ENCODE measurements at places on chromosomes 13 and 19.

- no peak for DNase-seq
Observed at GRCh38 chr13:113926301-113926761, 47.5 kb downstream of the C13orf46 start.

DNA sequence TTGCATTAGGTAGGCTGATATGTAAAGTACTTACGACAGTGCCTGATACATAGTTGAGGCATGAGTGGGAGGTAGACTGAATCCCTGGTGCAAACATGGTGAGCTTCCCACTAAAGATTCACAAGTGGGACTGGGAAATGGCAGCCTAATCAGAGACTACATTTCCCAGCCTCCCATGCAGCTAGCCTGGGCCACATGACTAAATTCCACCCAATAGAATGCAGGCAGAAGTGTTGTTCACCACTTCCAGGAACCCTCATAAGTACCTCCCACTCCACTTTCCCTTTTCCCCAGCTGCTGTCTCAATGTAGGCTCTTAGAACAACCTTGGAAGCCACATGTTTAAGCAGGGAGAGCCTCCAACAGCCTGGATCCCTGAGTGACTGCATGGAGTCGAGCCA is 104.9 kb downstream of the CACNA1A start:
- no peak for DNase-seq

- no peak for DNase-seq
Observed at GRCh38 chr13:73106513-73107178, 47.8 kb downstream of the KLF5 start.

- no peak for DNase-seq
Observed at GRCh38 chr19:40524133-40524549, 52.5 kb upstream of the SHKBP1 start.

DNA sequence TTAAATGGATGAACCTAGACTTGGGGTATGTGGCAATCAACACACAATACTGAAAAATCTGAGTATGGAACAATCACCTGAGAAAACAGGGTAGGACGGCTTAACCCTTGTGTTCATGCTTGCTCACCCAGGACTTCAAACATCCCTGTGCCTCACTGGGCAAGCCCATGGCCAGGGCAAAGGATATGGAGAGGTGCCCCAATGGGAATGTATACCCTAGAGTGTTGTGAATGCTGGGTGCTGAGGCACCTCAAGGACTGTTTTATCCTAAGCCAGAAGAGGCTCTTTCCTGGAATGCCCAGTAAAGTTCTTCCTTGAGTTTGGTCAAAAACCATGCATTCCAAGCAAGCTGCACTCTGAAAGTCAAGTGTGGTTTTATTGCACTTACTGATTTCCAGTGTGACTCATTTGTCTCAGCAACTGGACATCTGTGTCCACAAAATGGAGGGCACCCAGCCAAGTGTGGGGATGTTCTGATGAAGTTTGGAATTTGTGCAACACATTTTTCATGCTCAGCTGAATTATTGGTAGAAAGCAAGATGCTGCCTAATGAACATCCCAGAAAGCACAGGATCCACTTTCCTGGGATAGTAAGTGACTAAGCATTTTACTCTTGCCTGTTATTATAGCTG is 531.3 kb downstream of the RFC3 start:
- DNase-seq: no peak

DNA sequence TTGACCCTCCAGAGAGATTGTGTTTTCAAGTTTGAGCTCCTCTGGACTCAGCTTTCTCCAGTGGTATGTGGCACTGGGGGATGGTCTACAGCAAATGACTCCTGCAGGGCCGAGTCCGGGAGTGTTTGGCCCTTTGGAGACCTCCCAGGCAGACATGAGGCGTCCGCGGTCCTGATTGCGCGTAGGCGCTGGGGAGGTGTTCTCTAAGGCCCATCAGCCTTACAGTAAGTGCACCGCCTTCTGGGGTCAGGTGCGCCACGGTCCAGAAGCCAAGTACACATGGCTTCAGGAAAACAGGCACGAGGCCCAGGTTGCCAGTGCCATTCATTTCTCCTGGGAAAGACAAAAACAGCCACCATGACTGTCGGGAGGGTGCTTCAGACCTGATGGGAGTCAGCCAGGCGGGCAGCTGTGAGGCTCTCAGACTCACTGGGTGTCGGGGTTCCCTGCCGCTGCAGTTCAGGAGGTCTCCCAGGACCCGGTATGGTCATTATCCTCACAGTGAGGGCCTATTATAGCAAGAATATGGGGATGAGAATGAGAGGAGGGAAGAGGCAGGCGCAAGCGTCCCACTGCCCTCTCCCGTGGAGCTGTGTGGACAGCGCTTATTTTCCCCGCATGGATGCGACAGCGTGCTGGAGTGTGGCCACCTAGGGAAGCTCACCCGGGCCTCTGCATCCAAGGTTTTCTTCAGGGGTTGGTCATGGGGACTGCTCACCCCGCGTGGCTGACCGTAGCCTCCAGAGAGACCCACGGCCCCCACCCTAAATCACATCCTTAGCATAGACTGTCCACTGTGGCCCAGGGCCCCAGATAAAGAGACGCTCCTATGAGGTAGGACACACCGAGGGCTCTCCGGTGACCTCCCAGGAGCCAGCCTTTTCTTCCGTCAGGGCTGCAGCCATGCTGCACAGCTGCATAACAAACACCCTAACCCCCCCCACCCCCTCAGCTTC is 21.8 kb downstream of the CCDC8 start:
- no peak for DNase-seq

GRCh38 chr19:49120868-49121267 is 1.5 kb downstream of the PPFIA3 start:
- no peak for DNase-seq

- DNase-seq: no peak
Observed at GRCh38 chr19:49017666-49018351, 918 bp upstream of the LHB start.

DNA sequence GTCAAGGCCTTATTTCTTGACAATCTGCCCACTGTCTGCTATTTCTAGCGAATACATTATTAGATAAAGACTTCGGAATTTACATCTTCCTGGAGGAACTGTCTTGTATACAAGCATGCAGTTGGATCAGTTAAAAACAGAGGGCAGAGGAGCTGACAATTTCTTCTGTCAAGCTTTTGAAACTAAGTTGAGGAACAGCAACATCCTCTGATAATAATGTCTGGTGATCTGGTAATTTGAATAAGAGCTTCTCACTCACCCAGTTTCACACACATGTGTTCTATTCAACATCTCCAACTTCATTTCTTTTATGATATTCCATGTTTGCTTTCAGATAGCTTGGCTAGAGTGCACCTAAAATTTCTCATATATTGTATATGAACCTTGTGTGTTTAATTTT is 50.2 kb downstream of the MTMR6 start:
- DNase-seq: no peak

- no peak for DNase-seq
Observed at GRCh38 chr19:49937750-49938381, 8.6 kb upstream of the NUP62 start.

DNA sequence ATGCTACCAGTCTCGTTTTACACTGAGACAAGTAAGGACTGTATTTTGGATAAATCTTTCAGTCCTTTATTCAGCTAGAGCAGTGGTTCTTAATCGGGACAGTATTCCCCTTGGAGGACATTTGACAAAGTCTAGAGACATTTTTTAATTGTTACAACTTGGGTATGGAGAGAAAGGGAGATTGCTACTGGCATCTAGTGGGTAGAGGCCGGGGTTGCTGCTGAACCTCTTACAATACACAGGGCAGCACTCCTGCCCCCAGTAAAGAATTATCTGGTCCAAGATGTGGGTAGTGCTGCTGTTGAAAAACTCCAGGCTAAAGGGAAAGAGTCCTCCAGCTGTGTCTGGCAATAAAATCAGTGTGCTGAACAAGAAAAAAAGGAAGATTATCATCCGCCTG is 334.8 kb downstream of the SLC7A1 start:
- no peak for DNase-seq

DNA sequence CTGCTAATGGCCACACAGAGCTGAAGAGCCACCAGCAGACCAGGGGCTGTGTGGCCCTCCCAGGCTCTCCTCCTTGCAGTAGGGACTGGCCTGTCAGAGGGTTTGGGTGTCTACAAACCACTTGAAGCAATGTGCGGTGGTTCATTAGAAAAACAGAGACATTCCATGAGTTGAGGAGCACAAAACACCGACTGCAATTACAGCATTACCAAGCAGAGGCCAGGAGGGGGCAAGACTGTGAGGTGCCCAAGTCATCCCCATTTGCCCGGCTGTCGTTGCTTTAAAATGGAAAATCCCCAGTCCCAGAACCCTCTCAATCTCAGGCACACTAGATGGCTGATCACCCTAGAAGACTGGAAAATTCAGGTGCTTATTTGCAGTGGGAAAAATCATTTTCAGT is 15.0 kb downstream of the TMTC4 start:
- no peak for DNase-seq

DNA sequence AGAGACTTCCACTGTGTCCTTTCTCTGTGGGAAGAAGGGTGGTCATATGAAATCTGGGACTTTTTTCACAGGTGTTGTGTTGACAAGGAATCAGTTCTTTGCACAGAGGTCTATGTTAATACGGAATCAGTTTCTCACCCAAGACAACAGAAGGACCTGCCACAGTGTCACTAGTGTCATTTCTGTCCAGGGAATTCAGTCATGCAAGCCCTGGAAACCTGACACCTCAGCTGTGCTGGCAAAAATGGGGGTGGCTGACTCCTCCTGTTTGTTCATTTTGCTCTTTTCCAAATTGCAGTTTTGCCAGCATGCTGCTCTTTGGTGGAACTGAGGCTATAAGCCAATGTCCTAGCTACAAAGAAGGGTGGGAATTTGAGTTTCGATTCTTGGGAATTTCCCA is 49.8 kb upstream of the ESD start:
- DNase-seq: no peak

All from nucleus accumbens (tissue), 56 donors.